ENCODE measurements at places on chromosomes 11 and 22.
A peak's percentile ranks its signal among the peaks of the same experiment; 100 is the strongest.

DNA sequence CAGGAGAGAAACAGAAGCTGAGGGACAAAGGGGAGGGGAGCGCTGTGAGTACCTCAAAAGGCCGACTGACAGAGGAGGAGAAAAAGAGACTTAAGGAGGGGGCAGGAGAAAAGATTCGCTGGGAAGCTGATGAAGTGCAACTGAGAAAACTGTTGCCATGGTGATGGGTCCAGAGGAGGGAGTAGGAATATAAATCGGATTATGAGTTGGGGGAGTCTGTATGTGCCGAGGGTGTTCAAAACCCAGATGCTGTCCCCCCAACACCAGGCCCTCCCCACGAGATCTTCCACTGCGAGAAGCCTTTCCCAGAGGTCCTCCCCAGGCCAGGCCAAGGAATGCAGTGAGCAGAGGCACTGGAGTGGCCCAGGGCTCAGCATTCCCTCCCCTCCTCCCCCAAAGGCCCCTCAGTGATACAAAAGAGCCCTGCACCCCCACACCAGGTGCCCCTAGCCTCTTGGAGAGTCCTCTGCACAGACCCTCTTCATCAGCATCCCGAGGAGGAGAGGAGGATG lies 13.7 kb upstream of the BCL9L start:
- no peak for DNase-seq

DNA sequence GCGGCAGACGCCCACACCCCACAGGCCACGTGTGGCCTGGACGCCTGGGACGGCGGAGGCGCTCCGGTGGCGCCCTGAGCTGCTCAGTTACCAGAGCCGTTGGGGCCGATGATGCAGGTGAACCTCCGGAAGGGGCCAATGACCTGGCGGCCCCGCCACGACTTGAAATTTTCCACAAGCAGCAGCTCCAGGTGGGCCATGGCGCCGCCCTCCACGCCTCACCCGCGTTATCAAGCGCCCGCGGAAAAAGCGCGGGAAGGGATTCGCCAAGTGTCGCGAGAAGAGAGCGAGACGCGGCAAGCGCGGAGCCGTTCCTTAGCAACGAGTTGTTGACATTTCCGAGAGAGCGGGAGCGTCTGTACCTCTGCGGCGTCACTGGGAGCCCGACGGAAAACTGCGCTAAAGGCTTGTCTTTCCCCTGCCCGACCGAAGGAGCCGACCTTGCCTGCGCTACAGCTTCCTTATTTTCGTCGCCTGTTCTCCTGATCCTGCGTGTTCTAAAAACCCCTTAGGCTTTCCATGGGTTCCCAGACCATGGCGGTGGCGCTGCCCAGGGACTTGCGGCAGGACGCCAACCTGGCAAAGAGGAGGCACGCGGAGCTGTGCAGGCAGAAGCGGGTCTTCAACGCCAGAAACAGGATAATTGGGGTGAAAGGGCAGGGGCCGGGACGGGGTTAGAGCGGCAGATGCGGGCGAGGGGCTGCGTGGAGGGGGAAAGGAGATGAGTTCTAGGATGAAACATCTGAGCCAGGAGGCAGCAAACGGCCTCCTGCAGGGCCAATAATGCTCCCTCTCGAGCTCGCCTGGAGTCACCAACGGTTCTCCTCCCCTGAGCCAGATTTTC lies at the start of the genes RIBC2 and SMC1B:
RIBC2 (plus strand) TSS at position 326 of the 844 bp plus-strand sequence; CDS start at position 520, 194 bp downstream.
SMC1B (minus strand) TSS at position 232 of the 844 bp plus-strand sequence; CDS start at position 200, 32 bp downstream.
- DNase-seq = peak; percentile 84

DNA sequence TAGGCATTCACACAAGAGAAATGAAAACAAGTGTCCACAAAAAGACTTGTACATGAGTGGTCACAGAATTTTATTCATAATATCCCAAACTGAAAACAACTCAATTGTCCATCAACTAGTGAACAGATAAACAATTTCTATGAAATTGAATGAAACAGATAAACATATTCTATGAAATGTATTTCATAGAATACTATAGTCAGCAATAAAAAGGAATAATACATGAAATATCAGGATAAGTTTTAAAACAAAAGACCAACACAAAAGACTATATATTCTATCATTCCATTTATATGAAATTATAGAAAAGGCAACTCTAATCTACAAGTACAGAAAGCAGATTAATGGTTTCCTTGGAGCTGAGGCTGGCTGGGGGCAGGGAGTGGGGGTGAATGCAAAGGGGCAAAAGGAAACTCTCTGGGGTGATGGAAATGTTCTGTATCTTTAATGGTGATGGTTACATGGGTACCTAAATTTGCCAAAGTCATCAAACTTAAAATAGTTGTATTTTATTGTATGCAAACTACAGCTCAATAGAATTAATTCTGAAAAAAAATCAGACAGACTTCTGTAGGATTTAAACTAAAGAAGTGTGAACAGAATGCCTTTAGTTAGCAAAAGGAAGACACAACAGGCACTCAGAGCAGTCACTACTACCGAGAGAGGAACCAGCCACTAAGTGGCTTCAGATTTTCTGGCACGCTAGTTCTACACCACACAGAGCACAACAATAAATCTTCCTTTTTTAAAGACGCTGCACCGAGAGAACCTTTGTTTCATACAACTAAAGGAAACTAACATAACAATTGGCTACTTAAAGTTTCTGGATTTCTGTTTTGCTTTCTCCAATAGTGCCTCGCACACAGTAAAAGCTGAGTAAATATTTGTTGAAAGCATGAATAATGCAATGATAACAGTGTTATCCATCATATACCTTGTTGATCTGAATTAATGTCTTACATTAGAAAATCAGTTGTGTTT lies 15.4 kb downstream of the CCDC34 start:
- no peak for DNase-seq

- no peak for DNase-seq
Observed at GRCh38 chr11:79396674-79397073, 44.2 kb downstream of the TENM4 start.

- DNase-seq = no peak
Observed at GRCh38 chr11:18022419-18022818, 9.6 kb upstream of the SERGEF start.

DNA sequence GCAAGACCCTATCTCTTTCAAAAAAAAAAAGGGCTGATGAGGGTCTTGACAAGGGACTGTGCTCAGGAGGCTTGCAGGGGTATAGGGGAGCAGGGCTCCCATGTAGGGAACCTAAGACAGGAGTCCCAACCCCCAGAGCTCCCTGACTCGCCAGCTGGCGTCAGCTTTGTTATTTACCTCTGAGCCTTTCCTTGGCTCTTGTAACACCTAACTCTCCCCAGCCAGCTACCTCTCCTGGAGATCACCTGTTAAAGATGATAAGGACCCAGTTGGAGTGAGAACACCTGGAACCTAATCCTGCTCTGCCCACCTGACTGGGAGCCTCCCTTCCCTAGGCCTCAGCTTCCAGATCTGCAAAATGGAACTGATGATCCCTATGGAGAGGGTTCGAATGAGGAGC lies 13.2 kb downstream of the SLC35E4 start:
- DNase-seq = no peak

GRCh38 chr11:21811572-21811971 lies 381.3 kb upstream of the ANO5 start:
- no peak for DNase-seq

- no peak for DNase-seq
Observed at GRCh38 chr11:8229299-8230177, 34.1 kb downstream of the LMO1 start.

GRCh38 chr22:47192651-47193437 lies 430.4 kb downstream of the TBC1D22A start:
- DNase-seq = peak; percentile 14

DNA sequence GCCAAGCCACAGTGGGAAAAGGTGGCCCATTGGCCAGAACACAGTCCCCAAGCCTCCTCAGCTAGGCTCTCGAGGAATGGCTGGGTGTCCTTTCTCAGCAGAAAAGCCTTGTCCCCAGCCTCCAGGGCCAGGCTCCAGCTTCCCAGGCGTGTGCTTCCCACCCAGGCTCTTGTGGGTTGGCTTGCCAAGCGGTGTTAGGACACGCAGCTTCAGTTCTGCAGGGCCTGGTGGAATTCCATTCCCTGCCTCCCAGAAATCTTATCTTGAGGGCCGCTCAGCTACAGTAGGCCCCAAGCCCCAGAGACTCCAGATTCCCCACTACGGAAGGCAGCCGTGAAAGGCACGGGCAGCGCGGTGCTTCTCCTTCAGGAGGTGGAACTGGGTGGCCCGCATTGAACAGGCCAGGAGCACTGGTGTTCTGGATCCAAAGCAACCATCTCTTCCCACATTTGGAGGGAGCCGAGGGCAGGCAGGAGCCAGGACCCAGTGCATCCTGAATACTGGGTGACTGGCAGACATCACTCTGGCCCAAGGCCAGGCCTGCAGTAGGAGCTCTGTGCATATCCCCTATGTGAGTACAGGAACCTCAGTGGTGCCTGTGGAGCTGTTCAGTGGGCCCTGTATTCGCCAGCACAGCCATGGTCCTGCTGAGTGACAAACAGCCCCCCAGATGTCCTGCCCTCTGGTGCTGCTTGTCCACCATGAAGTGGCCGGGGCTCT lies 16.7 kb upstream of the KCNQ1OT1 start:
- DNase-seq = no peak

- DNase-seq = no peak
Observed at GRCh38 chr11:8263109-8263768, 439 bp downstream of the LMO1 start.

DNA sequence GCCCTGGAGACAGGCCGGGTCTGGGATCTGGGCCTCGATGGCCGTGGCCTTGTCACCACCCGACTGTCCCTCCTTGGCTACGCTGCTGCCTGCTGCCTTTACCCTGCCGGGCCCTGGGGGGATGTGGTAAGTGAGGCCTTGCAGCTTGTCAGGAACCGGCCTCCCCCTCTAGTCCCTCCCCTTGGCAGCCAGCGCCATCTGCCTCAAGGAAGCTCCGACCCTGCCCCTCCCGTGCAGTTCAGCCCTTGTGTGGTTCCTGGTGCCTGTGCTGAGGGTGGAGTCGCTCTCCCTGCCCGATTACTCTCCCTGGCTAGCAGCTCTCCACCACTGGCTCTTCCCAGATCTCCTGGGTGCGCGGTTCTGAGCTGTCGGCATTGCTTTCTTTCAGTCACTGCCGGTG lies 33.7 kb downstream of the CTTN start:
- no peak for DNase-seq

GRCh38 chr11:31786996-31787685 lies 24.0 kb downstream of the PAX6 start:
- no peak for DNase-seq

- no peak for DNase-seq
Observed at GRCh38 chr22:46031965-46032851, 55.2 kb upstream of the WNT7B start.

GRCh38 chr11:114031967-114032320 lies 27.6 kb upstream of the ZBTB16 start:
- DNase-seq = no peak

GRCh38 chr11:111586388-111586831 lies 15.8 kb upstream of the SIK2 start:
- no peak for DNase-seq

DNA sequence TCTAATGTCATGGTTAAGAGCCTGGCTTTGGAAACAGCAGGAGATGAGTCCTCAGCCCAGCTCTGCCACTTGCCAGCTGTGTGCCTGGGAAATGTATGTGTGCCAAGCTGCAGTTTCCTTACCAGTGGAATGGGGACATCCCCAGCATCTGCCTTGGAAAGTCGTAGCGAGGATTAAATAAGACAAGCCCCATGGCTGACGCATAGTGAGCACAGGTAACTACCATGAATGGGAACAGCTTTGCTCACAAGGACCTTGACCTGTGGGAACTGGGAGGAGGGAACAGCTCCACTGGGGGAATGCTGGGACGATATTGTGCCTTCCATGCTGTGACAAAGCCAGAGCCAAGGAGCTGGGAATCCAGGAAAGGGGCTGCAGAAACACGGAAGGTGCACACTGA lies 2.6 kb upstream of the DSCAML1 start:
- no peak for DNase-seq

- DNase-seq = no peak
Observed at GRCh38 chr11:18705651-18706281, 7.2 kb downstream of the TMEM86A start.

GRCh38 chr22:18950141-18950540 lies 14.0 kb upstream of the PRODH start:
- DNase-seq = no peak

DNA sequence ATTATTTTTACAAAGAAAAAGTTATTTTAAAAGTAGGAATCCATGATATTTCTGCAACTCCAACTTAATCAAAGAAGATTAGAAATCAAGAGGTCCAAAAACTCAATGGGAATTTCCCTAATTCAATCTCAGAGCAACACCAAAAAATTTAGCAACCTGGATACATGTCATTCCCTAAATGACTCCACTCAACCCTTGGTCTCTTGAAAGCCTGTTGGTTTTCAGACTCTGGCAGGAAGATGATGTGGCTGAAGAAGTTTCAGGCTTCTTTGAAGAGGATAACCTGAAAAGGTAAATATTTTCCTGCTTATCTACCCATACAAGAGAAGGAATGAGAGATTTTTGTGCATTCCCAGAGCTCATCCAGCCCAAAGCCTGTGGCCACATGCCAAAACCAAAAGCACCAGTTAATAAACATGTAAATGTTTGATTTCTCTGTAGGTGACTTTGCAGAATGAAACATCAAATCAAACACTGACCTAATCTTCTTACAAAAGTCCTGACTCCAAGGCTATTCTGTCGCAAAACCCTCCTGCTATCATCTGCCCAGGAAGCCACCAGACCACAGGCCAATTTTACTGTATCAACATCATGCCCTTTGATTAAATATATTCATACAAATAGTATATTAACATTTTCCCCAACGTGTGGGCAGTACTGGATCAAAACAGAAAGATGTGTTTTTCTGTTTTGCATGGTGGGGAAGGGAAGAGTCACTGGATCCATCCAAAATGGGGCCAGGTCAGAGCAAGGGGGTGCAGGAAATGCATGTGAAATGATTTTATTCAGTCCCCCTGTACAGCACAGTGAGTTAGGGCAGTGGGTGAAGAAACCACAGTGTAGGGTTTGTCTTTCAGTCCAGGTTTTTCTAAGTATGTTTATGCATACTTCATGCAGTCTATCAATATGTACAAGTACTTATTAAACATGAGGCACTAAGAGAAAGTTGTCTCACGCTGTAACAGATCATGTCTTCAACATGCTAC lies 38.8 kb downstream of the SMCO4 start:
- no peak for DNase-seq

GRCh38 chr11:130785380-130786116 lies 130.7 kb downstream of the SNX19 start:
- DNase-seq = no peak

DNA sequence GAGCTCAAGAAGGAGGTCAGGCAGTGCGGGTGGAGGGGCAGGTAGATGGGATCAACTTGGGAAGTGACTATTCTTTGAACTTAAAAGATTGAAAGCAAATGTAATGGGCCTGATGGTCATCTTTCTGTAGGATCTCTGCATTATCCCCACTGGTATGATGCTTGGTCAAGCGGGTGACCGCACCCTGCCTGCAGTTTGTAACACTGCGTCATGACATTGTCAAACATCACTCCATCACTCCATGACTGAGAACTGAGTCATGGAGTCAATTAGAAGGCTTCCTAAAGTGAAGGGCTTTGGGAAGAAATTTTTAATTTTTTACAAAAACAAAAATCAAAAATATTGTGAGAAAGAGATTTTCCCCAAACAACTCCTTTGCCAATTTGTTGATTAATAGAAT lies 62.4 kb upstream of the BMAL1 start:
- DNase-seq = no peak

- no peak for DNase-seq
Observed at GRCh38 chr11:76524461-76524860, 79.6 kb downstream of the EMSY start.
